ENCODE measurements at places on chromosomes 12 and 14.

DNA sequence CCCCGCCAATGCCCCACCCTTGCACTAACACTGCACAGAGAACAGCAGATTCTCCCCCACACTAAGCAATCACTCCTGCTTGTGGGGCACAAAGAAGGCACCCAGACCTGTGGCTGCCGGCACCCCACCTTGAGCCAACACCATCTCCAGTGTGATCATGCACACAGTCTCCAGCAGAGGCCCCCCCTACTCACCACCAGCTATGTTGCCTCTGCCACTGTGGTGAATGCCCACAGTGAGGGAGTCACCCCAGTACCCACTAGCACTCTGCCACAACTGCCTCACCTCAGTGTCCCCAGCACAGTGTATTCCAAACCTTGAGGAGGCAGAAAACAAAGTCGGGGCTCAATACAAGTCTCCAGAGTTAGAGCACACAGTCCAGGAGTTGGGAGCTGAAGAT, 261.7 kb upstream of the SSTR1 start:
- DNase-seq: no peak

DNA sequence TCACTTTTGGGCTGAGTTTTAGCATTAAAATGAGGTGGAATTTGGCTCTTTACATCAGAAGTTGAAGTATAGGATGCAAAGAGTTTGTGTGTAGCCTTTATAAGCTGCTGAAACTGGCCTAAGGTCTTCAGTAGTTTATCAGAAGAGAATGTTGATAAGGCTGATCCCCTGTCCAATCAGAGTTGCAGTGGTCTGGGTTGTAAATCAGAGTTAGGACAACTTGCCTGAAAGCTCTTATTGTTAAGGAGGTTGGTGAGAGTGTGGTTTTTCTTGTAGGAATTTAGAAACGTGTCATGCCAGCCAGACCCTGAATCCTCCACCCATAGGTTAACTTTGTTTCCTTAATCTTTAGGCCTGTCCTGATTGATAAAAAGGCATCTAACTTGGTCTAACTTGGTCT, 143.5 kb downstream of the ST8SIA1 start:
- no peak for DNase-seq

DNA sequence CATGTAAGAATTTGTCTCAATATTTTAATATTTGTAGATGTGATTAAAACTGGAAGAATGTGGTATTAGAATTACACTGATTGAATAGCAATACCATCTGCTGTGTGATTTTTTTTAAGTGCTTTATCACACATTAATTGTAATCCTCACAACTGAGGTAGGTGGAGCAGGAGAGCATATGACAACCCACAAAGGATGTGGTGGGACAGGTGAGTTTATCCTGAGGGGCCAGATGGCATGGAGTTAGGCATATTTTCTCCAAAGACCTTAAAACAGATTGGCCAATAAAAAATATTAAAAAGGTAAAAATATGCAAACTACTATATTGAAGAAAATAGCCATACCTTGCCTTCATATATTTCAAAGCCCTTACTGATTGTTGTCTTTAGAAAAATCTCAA, 7.8 kb downstream of the LRRC10 start:
- DNase-seq: no peak

GRCh38 chr12:5399266-5399665, 32.6 kb upstream of the NTF3 start:
- no peak for DNase-seq

GRCh38 chr12:56980268-56980667, 22.9 kb upstream of the RDH16 start:
- no peak for DNase-seq

DNA sequence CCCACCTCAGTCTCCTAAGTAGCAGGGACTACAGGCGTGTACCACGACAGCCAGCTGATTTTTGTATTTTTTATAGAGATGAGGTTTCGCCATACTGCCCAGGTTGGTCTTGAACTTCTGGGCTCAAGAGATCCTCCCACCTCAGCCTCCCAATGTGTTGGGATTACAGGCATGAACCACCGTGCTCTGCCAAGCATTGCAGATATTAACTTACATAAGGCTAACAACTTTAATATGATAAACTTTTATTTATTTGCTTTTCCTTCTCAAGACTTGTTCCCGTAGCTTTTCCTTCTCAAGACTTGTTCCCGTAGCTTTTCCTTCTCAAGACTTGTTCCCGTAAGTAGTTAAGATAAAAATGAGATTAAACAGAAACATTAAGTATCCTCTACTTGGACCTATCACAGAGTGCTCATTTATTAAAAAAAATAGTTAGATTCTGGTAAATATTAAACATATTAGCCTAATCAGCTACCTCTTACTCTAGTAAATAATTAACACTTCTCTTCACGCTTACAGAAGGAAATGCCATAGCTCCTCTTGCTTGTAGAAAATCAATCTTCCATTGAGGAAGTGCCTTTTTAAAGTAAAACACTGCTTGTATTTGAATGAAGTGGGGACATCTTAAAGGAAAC, 157.7 kb upstream of the KITLG start:
- no peak for DNase-seq

DNA sequence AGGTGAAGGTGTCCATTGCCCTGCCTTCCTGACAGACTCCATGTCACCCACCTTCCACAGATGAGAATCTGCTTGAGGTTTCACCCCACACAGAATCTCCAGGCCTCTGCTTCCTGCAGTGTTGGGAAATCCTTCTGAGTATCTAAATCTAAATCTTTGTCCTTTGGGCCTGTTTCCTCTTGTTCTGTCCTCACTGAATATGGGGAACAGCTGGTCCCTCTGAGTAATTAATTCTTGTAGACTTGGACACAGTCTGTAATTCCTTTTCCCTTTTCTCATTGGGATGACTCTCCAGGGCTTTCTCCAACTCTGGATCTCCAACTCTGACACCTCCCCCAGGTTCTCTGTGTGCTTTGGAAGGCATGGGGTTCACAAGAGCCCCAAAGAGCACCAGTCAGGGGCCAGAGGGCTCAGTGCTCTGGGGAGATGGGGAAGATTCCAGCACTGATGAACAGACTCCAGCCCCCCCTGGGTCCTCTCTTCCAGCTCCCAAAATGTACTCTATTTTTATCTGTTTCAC, 2.3 kb upstream of the ACVRL1 start:
- DNase-seq: no peak

- DNase-seq: no peak
These were observed 80.3 kb upstream of the RFLNA start for GRCh38 chr12:124214574-124214973.

DNA sequence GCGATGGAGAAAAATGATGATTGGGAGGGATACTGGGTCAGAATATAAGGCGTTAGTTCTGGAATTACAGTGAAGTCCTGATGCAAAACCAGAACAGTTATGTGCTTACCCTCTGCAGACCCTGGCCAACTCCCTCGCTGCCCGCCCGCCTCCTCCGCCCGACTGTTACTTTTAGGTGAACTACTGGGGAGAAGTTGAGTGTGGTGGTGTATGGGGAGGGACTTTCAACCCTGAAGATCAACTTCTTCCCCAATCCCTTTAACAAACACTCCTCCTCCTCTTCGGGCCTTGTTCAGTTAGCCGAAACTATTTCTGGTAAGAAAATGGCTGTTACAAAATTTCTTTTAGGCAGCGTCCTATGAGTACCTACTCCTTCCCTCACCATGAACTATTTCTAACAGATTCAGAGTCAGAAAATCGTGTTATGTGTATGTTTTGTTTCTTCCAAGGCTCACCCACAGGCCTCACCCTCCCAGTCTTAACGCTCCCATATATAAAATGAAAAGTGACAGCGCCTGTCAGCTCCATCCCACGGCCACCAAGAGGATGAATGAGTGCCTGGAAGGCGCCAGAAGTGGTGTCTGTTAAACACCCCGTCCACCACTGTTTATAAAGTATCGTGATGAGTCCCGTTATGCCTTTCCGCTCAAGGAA, 1.3 kb downstream of the FBXO33 start:
- DNase-seq: no peak

GRCh38 chr14:63535918-63536317, 7.3 kb downstream of the PPP2R5E start:
- DNase-seq: no peak

- no peak for DNase-seq
These were observed 117.9 kb upstream of the SFSWAP start for GRCh38 chr12:131592972-131593371.

DNA sequence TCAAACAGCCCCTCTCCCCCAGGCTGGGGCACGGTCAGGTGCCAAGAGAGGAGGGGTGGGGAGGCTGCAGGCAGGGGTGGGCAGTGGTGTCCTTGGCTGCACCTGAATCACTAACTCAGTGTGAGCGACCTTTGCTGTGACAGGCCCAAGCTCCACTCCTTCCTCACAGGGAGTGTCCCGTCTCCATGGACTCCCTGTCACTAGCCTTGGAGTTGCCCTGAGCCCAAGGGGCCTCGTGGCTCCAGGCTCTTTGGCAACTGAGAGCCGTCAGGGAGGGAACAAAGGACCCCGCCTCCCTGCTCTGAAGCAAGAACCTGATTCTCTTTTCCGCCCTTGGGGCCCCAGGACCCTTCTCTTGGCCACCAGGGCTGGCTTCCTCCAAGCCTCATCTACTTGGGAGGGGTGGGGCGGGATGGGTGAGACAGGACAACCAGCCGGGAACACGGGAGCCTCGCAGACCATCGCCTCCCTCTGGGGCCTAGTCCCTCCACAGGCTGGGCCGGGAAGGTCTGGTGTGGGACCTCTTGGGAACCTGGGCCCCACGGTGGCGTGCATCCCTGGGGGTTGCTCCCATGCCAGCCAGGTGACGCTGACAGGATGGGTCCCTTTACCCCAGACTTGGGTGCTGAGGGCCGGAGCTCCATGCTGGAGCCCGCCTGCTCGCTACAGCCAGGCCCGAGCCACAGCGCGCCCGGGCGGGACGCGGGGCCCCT, 935 bp upstream of the ADSS1 start:
- no peak for DNase-seq

- DNase-seq: no peak
These were observed 307.2 kb downstream of the ADGRD1 start for GRCh38 chr12:131260954-131261353.

GRCh38 chr12:10636611-10637010, 23.2 kb upstream of the MAGOHB start:
- no peak for DNase-seq

DNA sequence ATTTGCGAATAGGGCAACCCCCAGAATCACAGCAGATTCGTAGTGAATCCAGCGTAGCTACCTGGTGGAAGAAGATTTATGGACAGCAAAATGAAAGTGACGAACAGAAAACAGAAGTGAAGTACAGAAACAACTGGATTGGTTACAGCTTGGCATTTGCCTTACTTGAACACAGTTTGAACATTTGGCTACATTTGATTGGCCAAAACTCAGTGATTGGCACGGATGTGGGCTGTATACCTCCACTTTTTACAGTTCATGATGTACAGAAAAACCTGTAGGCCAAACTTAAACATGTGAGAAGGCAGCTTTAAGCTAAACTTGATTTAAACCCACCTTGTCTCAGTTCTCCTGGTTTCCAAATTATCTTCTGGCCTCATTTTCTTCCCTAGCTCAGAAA, 49.9 kb upstream of the AMN1 start:
- no peak for DNase-seq

GRCh38 chr12:62484233-62484632, 17.6 kb downstream of the MON2 start:
- no peak for DNase-seq

All from progenitor cell of endocrine pancreas (in vitro differentiated cells).